ENCODE measurements at places on chromosomes 1 and 21.

- no peak for DNase-seq
These were observed 19.9 kb downstream of the IL10RB start for GRCh38 chr21:33286076-33286475.

DNA sequence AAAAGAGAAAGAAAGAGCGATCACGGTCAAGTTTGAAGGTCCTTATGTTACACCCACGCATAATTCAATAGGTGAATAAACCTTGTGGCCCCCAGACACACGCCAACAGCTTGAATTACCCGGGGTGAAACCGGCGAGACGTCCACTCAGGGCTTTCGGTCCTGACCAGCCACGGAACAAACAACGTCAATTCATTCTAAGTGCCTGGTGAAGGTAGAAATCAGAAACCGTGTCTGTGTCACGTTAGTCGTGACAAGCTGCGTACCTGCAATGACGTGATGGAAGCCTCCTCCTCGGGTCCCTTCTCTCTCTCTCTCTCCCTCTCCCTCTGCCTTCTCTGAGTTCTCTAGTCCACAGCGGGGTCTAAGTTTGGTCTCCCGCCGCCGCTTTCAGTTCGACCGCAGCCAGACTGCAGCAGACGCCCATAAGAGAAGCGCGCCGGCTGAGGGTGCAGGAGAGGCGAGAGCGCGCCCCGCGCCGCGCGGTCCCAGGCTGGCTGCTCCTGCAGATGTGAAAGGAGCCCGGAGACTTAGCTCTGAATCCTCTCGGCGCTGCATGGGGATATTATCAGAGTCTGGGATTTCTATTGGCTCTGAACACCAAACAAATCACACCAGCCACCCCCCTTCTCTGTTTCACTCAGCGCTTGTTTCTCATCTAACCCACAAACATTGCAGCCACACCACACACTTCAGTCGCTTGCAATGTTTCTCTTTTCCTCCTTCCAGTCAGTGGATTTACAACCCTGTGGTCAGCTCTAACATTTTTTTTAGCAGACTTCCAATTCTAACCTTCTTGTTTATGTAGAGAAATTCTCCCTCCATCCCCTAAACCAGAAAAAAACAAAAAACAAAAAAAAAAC is at the start of gene GREM2:
Gene GREM2, minus strand, starts transcription at position 537 of the 862 bp plus-strand sequence. CDS start 118,680 bp downstream, outside the sequence.
- DNase-seq: no peak

DNA sequence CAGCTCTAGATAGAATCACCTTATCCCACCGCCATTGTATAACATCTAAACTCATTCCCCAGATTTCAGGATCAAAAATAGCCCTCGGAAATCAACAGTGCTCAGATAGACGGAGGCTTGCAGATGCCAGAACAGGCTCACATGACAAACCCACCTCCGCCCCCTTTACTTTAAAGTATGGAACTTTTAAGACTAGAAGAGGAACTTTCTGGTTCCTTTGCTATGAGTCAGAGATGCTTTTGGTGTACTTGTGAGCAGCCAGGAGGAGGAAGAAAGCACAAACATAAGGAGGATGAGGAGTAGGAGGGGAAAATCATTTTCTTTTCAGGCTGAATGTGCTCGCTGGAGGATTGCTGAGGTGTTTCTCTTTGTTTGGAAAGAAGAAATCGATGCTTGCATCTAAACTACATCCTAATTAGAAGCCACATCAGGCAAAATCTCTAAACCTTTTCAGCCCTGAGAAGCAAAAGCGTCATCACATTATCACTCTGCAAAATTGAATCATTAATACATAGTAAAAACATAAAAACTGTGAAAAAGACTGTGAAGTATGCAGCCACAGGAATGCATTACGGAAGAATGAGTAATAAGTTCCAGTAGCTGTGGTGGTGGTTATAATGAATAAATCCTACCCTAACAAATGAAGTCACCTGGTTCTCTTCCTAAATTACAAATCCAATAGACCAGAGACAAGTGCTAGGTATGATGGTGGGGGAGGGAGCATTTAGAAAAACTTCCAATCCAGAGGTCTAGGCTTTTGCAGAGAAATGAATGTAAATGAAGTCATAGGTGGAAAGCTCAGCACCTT is 251.3 kb downstream of the KCNH1 start:
- DNase-seq: no peak

GRCh38 chr1:15758953-15759661 is 512 bp downstream of the FBLIM1 start:
- no peak for DNase-seq

GRCh38 chr1:147111381-147112130 is 60.7 kb downstream of the PRKAB2 start:
- DNase-seq: no peak

DNA sequence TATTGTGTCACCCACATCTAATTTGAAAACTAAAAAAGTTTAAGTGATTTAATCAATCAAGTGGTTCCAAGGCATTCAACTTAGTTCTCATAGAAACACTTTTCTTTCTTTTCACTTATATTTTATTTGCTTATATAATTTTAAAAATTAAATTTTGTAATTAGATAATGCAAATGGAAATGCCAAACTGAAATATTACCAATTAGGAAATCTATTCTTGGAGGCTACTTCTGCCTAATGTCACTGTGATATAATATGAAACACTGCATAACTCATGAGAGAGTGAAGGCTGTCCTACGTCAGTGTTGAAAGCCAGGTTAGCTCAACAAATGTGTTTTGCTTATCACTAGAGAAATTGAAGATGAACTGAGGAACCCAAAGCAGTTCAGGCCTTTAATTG is 18.3 kb upstream of the SHCBP1L start:
- no peak for DNase-seq

- DNase-seq: no peak
These were observed 211.9 kb upstream of the EDN2 start for GRCh38 chr1:41696381-41696780.

DNA sequence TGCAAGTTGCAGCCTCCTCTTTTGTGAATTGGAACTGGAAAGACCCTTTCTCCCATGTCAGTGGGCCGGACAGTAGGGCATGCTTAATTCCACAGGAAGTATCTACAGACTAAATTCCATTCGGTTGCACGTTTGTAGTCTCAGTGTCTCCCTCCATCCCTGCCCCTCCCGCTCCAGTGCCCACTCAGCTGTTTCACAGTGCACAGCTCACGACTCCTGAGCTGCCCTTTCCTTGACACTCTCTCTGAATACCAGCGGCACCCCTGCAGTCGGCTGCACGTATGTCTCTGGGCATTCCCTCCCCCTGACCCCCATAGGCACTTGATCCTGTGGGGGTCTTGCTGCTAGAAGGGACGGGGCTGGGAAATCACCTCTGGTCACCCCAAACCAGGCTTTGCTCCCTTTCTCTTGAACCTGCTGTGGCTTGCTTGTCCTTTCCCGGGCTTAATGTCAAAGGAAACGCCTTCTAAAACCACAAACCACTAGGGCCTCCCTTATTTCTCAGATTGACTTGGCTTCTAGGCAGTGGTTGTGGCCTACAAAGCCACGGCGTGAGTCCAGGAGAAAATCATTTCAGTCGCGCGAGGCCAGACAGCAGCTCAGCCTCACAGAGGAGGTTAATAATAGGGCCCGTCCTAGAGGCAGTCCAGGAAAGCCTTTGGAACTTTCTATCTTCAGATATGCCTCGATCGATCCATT is 365.3 kb upstream of the PROX1 start:
- DNase-seq: no peak

- no peak for DNase-seq
These were observed 19.4 kb downstream of the VPS13D start for GRCh38 chr1:12249181-12249580.

- no peak for DNase-seq
These were observed 2.7 kb downstream of the HMGN1 start for GRCh38 chr21:39346206-39346605.

- DNase-seq: no peak
These were observed 335.6 kb downstream of the LRRIQ3 start for GRCh38 chr1:73862355-73862754.

DNA sequence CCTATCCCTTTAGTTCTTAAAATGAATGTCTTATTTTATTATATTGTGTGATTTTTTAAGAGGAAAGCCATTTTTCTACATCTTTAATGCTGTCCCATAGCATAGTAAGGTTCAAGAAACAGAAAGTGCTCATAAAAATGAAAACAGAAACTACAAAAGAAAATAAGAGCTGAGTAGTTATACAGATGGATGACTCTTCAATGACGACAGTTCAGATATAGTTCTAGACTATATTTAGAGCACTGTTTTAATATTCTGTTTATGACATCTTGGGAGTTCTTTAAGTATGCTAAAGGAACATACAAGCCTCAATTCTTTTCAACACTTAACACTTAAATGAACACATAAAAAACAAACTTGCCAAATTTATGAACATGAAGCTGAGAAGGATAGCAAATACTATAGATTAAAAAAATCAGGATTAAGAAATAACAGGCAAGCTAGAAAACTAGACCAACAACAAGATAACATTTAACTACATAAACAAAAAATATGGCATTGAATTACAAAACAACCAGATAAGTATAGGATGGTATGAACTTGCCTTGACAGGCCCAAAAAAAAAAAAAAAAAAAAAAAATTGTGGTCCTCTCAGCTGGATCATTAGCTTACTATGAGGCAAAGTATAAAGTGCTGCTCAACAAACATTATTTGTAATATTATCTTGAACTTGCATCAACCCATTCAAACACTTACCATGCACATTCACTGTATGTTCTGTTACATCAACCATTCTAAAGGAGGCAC is 87.9 kb downstream of the ZZZ3 start:
- DNase-seq: no peak

DNA sequence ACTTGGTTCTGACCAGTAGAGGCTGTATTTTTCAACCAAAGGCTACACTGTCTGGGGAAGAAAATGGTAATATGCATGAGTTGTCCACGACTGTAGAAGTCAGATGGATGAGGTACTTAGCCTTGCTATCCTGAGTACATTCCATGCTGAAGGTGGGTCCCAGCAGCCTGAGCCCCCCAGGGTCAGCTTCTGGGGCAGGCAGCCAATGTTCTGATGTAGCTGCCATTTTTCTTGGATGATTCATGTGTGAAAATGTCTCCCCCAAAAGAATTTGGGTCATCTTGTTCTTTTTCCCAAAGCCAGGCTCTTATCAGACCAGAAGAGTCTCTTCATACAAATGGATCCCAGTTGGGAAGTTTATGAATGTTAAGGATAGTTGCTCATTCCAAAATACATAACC is 172.2 kb upstream of the UBE2U start:
- no peak for DNase-seq

- no peak for DNase-seq
These were observed 22.0 kb downstream of the MAN1A2 start for GRCh38 chr1:117389284-117389683.

DNA sequence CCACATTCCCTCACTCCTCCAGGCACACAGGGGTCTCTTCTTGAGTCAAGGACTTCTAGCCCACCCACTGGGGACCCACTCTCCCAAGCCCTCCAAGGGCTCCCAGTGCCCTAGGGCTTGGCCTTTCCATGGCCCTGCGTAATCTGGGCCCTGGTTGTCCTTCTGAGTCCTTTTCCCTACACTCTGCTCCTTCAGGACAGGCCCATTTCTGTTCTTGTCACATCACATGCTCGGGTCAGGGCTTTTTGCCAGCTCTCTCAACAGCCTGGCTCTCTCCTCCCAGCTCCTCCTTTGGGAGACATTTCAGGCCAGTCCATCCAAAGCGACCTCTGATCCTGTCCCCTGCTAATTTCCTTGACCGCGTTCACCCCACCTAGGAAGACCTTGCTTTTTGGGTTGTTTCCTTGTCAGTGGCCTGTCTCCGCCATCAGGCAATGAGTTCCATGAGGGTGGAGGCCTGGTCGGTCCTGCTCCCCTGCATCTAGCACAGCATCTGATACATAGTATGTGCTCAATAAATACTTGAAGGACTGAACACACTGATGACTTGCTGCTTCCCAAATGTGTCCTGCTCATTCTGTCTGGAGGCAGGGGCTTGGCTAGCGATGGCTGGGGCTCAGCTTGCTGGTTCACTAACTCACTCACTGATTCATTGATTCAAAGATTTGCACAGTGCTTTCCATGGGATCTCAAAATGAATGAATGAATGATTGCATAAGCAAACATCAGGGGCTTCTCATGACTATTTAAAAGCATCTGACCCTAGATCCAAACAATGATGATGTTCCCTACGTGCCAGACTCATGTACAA is 44.8 kb downstream of the DHRS3 start:
- DNase-seq: no peak

- no peak for DNase-seq
These were observed 55.5 kb upstream of the PSEN2 start for GRCh38 chr1:226814751-226815537.

DNA sequence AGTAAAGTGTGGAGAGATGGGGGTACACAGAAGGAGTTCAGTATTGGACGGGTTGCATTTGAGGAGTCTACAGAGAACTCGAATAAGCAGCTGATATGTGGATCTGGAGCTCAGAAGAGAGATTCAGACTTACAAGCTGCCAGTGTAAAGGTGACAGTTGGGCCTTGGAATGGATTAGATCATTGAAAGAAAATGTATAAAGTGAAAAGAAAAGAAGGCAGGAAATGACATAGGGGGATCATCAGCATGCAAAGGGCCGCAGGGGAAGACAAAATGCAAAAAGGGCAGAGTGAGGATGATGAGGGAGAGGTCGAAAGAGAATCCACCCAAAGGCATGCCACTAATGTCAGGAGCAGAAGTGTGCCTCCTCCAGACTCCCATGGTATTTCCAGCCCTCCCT is 273.3 kb downstream of the TNR start:
- no peak for DNase-seq

GRCh38 chr1:37035796-37036666 is 1.7 kb upstream of the GRIK3 start:
- no peak for DNase-seq

DNA sequence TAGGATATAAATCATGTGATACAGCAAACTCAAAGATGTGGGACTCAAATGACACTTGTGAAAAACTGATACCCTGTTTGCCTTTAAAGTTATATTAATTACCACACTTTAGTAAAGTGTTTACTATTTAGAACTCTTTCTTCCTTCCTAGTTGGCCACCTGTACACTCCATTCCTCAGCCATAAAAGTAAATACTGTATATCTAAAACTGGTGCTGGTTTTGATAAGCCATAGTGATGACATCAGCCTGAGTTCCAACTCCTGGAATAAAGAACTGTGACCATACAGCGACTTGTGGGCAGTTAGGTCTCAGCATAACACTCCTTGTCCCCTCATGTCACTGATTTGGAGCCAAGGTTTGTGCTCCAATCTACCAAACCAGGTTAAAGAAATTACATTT is 2.8 kb downstream of the PTGER3 start:
- DNase-seq: no peak

DNA sequence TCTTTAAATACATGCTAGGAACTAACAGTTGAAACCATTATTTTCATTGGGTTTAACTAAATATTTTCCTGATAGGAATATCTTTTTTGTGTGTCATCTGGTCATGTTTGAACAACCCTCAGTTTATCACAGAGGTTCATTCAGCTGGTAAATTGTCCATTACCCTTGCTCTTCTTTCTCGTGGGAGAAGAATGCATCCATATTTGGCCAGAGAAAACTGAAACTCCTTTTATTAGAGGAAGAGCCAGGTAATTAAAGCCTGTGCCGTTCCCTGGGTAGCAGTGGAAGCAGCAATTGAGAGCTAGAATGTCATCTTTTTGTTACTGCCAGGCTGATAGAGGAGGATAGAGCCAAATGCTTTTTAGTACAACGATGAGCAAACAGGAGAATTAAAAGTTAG is 587.2 kb upstream of the ZRANB2 start:
- DNase-seq: no peak

GRCh38 chr1:99788896-99789295 is 22.5 kb upstream of the FRRS1 start:
- no peak for DNase-seq

- DNase-seq: no peak
These were observed at the start of gene MAP3K7CL for GRCh38 chr21:29130270-29130969. Gene MAP3K7CL, plus strand, starts transcription at chr21:29130644. Its CDS starts 2,701 bp downstream, at chr21:29133345.

- DNase-seq: no peak
These were observed 207.2 kb downstream of the TOMM20 start for GRCh38 chr1:234921266-234922062.

Measured in cortex of kidney (tissue), 1 donor.